ENCODE measurements at places on chromosomes 6 and 20.

DNA sequence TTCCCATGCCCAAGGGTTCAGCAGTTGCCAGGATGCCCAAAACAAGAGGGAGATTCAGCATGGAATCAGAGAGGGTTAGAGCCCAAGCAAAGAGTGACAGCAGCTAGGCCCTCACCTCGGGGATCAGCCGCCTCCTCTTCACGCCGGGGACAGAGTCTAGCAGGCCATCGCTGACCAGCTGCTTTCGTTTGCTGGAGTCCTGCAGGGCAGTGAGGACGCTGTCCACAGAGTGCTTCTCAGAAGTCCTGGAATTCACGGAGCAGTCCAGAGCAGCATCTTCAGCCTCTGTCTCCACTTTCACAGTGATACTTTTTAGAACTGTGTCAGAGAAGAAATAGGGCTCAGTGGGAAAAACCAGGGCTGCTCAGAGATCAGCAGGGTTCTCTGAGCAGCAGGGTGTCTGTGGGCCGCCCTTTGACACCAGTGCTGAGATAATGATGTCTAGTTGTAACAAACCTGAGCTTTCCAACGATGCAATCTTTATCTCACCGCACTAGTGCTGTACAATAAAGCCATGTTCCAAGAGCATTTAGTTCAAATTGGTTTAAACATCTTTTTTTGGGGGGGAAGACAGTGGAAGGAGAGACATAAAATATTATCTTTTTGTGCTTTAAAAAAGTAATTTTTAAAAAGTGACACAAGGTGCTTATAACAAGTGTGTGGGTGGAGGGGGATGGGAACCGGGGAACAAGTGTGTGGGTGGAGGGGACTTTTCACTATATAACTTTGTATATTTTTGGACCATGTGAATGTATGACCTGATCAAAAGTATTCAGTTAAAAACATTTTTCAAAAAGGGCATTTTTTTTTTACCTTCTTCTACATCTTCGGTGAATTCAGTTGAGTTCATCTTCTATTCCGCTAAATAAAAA is 16.6 kb downstream of the BEND3 start:
- DNase-seq, result no peak

DNA sequence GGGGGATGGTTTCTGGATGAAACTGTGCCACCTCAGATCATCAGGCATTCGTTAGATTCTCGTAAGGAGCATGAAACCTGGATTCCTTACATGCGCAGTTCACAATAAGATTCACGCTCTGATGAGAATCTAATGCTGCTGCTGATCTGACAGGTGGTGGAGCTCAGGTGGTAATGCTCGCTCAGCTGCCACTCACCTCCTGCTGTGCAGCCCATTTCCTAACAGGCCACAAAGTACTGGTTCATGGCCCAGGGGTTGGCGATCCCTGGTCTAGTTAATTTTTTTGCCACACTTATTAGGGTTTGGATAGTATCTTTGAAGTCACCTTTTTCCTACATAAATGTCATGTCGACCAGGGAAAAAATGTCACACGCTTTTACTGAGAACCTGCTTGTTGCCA is 96.8 kb upstream of the MLIP start:
- DNase-seq, result no peak

DNA sequence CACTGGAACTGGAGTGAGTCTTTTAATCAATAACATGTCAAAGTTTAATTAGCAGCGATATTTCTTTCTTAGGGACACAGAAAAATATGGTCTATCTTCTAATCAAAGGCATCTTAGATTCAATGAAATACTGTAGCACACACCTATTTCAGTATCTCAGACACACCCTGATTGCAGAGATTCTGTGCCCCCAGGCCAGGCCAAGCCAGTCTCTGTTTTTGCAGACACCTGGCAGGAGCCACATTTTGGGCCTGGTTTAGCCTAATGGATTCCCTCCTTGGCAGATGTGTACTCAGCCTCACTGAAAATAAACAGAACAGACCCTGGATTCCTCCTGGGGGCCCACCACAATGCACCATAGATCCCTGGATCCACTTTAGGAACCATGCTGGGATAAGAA is 74.8 kb downstream of the LRFN2 start:
- DNase-seq, result no peak

DNA sequence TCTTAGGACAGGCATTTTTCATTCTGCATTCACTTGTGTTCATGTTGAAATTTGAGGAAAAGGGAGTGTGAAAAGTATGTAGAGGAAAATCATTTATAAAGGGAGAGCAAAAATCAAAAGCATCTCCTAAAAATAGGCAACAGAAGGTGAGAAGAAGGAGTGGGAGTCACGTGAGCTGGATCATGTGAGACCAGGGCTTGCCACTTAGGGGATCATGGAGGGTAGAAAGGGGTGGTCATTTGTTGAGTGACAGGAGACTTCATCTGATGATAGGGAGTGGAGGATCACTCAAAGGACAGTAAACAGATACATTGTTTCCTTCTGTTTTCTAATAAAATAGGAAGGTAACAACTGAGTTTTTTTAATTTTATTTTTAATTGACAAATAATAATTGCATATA is 17.1 kb downstream of the RBM24 start:
- no peak for DNase-seq

- no peak for DNase-seq
Observed at GRCh38 chr6:18047406-18047805, 60.0 kb upstream of the KIF13A start.
